ENCODE measurements at places on chromosomes 7 and 10.

GRCh38 chr7:77199013-77199966 lies at the start of gene FGL2:
Gene FGL2, minus strand, starts transcription at chr7:77199819. Its CDS starts 26 bp downstream, at chr7:77199793.
- DNase-seq = peak; percentile 0

DNA sequence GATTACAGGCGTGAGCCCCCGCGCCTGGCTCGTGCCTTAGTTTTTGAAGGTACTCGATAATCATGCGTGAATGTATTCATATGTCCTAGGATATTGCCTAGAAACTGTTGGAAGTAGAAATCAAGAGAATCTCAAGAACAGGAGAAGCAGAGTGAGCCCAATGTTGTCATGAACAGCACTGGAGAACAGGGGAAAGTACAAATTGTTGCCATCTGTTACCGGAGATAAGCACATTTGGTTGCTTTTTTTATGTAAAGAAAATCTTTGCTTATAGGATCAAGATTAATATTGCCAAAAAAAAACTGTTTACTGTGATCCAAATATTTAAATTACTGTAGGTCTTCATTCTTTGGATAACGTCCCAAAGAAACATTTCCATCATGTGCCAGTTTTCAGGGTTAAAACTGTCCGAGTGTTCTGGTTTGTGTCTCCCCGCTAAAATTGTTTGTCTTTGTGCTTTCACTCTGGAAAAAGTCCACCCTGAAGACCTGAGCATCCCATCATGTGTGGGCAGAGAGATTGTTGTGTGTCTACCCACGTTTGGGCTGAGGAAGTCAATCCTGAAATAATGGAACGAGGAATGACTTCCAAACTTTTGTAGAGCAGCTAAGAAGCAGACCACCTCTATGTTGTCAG lies 95.7 kb upstream of the CELF2 start:
- DNase-seq = no peak

GRCh38 chr7:111772716-111773115 lies 210.4 kb upstream of the IMMP2L start:
- no peak for DNase-seq

GRCh38 chr10:58335306-58336005 lies 650 bp downstream of the UBE2D1 start:
- no peak for DNase-seq

DNA sequence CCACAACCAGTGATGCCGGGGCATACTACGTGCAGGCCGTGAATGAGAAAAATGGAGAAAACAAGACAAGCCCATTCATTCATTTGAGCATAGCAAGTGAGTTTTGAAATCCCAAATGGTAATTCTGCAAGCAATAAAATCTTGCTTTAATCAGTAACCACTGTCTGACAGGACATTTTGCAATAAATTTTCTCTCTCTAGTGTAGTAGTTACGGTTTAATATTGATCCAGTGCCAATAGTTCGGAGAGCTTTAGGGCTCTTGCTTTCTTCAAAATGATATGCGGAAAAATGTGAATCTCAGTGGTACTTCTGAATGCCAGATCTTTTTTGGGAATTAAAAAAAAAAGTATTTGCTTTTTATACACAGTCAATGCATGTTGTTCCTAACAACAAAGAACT lies 520.4 kb downstream of the SDK1 start:
- DNase-seq = no peak

GRCh38 chr10:59880971-59881510 lies 25.3 kb downstream of the CCDC6 start:
- DNase-seq = no peak

GRCh38 chr10:62819141-62819920 lies 3.2 kb upstream of the EGR2 start:
- no peak for DNase-seq

DNA sequence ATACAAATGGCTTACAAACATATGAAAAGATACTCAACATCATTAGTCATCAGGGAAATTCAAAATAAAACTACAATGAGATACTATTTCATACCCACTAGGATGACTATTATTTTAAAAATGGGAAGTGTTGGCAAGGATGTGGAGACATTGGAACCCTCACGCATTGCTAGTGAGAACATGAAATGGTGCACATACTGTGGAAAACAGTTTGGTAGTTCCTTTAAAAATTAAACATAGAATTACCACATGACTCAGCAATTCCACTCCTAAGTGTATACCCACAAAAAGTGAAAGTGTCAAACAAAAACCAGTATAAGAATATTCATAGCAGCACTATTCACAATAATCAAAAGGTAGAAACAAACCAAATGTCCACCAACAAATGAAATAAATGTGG lies 48.5 kb upstream of the SHTN1 start:
- DNase-seq = no peak

DNA sequence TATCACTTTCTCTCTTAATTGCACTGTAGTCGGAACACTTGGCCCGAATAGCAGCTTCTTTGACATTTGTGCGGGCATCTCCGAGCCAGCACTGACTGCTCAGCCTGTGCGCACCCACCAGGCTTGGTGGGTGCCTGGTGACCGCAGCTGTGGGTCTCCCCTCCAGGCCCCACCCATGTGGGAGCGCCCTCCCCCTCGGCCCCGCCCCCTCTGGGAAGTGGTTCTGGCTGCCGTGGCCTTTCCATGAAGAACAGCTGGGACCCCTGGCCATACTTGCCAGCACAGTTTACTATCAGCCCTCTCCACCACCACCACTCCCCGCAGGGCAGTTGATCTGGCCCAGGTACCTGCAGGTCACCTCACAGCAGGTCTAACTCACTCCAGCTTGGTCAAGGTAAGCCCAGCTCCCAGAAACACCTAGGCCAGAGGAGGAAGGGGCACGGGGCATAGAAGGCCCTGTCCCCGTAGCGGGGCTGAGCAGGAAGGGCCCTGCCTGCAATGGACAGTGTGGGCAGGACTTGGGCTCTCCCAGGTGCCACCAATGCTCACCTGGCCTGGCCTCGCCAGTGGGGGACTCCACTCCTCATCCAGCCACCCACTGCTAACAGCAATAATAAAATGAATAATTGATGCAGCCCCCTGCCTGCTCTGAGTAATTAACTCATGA lies 5.8 kb downstream of the RASGEF1A start:
- no peak for DNase-seq

DNA sequence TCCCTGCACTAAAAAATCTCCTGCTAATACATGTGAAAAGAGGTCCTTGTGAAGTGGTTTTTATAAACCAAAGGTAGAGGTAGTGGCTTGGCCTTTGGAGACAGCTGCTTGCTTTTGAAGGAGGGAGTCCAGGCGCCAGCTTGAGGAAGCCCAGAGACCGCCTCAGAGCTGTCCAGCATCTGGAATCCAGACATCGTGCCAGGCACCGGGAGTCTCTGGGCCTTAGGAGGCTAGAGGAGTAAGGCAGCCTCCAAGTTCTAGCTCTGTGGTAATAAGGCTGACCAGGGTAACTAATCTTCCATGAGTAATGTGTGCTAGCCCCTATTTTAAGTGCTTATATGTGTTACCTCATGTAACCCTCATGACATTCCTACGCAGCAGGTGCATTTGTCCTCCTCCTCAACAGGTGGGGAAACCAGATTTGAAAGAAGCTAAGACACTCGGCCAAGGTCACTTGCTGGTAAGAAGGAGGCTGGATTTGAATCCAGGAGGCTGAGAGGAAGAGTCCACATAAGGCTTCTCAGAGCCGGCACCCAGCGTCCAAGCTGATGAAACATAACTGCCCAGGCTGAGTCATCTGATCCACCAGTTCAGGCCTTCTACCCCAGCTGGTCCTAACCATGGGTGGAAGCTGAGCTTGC lies 26.1 kb downstream of the PRLHR start:
- no peak for DNase-seq

DNA sequence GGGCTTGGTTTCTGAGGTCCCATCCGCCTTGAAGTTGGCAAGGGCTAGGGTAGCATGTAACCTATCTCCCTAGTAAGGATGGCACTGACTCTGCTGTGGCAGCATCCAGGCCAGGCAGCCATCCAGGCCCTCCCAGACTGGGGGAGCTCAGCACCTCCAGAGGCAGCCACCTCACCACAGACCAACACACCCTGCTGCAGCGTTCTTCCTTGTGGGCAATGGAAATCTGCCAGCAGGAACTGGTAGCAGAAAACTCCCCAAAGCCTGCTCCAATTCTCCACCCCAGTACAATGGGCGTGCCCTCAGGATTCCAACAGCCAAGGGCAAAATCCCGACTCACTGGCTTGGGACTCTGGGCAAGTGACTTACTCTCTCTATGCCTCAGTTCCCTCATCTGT lies 27.5 kb downstream of the DLG5 start:
- peak; percentile 28 for DNase-seq

GRCh38 chr7:157009778-157010587 lies 480 bp downstream of the MNX1 start:
- no peak for DNase-seq

GRCh38 chr10:60358282-60358681 lies 31.4 kb downstream of the ANK3 start:
- DNase-seq = no peak

GRCh38 chr10:317271-317769 lies 182.1 kb downstream of the ZMYND11 start:
- no peak for DNase-seq

DNA sequence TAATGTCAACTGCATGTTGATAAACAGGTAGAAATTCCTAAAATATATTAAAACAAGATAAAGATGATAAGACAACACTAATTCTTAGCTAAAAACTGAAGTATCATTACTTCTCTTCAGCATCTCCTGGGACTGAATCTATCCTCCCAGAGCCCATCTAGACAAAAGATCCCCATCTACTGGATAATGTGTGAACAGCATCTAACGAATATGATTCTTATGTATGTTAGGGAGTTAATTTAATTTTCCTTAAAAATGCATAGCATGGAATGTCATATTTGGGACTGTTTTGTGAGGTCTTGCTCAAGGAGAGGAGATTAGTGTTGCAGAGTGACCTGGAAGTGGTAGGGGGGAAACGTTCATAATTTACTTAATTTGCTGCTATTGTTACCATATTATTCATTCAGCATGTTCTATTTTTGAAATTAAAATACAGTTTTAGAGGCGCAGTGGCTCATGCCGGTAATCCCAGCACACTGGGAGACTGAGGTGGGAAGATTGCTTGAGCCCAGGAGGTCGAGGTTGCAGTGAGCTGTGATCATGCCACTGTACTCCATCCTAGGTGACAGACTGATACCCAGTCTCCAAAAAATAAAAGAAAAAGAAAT lies 305.1 kb upstream of the CSTF2T start:
- peak; percentile 24 for DNase-seq

- DNase-seq = no peak
Measured at GRCh38 chr7:66899552-66900280, 21.3 kb upstream of the TMEM248 start.

- no peak for DNase-seq
Measured at GRCh38 chr10:116784035-116784434, 41.7 kb upstream of the HSPA12A start.

DNA sequence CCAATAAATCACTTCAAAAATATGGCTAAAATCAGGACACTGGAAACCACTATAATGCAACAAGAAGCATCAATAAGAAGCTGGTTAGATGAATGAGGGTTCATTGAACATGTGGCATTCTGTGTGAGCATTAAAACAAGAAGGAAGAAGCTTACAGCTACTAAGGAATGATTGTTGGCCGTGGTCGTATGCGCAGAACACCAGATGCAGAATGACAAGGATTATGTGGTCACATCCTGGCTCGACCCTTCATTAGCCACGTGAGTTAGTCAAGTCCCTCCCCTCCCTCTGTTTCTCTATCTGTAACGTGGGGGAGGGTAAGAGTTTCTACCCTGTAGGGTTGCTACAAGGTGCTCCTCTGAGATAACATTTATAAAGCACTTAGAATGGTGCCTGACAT lies 174.3 kb downstream of the ADAM12 start:
- no peak for DNase-seq

- DNase-seq = peak; percentile 43
Measured at GRCh38 chr7:117127585-117128168, 174.4 kb downstream of the ST7 start.

GRCh38 chr10:1137499-1138163 lies 81.4 kb downstream of the WDR37 start:
- DNase-seq = no peak

DNA sequence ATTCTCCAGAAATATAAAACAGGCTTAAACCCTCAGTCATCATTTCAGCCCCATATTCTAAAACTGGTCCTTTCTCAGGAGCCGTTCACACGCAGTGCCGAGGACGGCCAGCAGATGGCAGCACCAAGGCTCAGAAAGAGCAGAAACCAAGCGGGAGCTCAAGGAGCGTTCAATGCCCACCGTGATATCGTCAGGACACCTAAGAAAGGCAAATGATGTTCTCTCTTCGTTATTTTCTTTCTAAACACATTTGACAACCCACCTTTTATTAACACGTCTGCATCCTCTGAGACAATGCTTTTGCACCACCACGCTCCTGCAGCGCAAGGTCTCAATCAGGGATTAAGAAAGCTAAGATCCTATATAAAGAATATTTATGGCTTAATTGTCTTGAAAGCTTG lies 45.7 kb upstream of the RBM33 start:
- DNase-seq = peak; percentile 35

- no peak for DNase-seq
Measured at GRCh38 chr7:2715341-2716231, 27.6 kb downstream of the AMZ1 start.

- DNase-seq = no peak
Measured at GRCh38 chr10:102111276-102111675, 8.9 kb downstream of the LDB1 start.

GRCh38 chr7:154684666-154685563 lies 318.0 kb downstream of the PAXIP1 start:
- DNase-seq = no peak

DNA sequence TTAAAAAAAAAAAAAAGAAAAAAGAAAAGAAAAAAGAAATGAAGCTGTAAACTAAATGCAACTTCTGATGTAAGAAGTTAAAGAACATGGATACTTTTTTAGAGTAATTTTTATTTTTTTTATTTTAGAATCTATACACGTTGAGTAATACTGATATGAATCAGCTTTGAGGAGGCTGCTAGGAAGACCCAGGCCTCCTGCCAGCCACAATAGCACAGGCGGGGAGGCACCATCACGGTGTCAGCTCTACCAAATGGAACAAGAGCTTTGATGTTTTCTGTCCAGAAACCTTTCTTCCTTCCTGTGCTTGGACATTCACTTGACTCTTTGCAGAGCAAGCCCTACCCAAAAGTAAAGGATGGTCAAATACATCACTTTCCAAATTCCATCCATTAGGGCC lies 45.3 kb upstream of the EGR2 start:
- no peak for DNase-seq

All from fibroblast of the conjunctiva (primary cell).